MCF 10A (cell line): ENCODE measurements at places on chromosomes 7 and 10. TPM values are rescaled to one million over a fixed set of nuclear protein-coding genes. Genes with fewer than 3 reads are reported as not detected.

GRCh38 chr7:63008366-63008765 is 990.3 kb upstream of the ZNF722 start:
- no peak overlapping the region for H3K27ac ChIP-seq
- no peaks in the 10 kb centered on the region for H3K27me3 ChIP-seq
- no peaks in the 10 kb centered on the region for H3K36me3 ChIP-seq
- H3K4me1 ChIP-seq, result no peaks in the 10 kb centered on the region

FZD1 gene
- 3.3 and 4.4 TPM in 2 replicates for total RNA-seq

OGDHL gene
- total RNA-seq, result 0.22 and 0.28 TPM in 2 replicates

SSBP1 gene
- total RNA-seq, result 269 and 340 TPM in 2 replicates

- H3K4me3 ChIP-seq, result no peak overlapping the region
- H3K27me3 ChIP-seq, result no peaks in the 10 kb centered on the region
- no peaks in the 10 kb centered on the region for H3K36me3 ChIP-seq
- DNase-seq, result no peak
- no peak overlapping the region for H3K27ac ChIP-seq
Measured at GRCh38 chr7:100567031-100567730, 6.5 kb downstream of the SAP25 start.
